RKO (cell line): ENCODE measurements at places on chromosomes 1 and 21.

DNA sequence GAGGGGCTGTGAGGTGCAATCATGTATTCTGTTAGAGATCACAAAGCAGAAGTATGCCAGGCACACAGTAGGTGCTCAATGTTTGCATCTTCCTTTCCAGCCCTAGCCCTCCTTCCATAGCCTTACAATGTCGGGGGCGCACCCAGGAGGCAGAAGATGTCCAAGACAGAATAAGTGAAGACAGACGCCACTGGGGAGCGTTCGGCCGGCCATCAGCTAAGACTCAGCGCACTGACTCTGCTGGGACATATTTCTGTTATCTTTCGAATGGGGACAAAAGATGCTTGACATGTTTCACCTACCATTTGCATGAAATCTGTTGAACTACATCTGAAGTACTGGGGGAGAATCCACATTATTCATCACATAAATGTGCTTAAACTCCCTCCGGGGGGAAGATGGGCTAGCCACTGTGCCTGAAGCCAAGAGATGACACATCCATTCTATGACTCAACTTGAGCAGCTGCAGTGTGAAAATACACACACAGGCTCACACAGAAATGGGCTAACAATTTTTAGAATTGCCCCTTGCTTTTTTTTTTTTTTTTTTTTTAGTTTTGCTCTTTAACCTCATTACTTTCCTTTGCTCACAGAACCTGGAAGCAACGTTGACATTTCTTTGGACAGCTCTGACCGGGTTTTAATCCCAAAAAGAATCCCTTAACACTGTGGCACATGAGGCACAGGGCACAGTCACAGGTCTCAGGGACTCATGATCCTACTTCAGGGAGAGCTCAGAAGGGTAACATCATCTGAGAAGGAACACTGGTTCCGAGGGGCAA, 7.9 kb downstream of the TIAM1 start:
- DNase-seq, result peak; percentile 72

DNA sequence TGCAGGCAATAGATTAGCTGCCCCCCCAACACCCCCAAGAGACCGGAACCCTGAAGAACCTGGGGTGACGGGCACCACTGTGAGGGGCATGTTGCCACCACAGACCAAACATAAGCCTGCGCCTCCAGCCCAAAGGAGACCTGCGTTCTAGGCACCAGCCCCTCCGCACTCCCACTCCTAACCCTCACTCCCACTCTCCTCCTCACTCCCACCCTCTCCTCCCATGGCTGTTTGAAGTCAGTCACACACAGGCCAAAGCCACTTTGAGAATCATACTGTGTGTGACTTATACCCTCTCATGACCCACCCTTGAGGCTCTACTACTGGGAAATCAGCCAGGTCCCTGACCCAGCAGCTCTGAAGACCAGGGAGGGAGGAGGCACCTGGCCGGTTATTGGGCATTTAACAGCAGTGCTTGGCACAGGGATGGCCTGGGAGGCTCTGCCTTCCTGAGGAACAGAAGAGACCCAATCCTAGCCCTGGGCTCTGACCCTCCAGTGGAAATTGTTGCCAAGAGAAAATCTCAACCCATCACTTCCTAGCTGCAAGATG, 43.5 kb downstream of the FBXO2 start:
- DNase-seq, result no peak

GRCh38 chr1:74502432-74502831, 10.0 kb downstream of the LRRC53 start:
- DNase-seq, result peak; percentile 60

DNA sequence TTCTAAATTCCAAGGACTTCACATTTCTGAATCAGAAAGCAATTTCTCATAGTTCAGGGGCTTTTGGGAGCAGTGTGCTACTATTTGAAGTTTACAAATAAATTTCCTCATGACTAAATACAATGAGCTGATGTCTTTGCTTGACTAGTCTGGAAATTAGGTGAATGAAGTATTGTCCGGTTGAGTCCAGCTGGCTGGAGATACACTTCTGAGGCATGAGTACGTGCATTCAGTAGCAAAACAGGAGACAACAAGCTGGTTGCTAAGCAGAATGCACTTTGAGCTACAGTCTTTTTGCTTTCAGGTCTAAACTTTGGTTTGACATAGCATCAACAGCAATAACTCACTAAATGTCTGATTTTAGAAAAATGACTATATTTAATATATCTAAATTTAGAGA, 27.1 kb downstream of the ZNHIT6 start:
- peak; percentile 48 for DNase-seq

GRCh38 chr1:245790441-245790840, 635.7 kb downstream of the KIF26B start:
- no peak for DNase-seq

DNA sequence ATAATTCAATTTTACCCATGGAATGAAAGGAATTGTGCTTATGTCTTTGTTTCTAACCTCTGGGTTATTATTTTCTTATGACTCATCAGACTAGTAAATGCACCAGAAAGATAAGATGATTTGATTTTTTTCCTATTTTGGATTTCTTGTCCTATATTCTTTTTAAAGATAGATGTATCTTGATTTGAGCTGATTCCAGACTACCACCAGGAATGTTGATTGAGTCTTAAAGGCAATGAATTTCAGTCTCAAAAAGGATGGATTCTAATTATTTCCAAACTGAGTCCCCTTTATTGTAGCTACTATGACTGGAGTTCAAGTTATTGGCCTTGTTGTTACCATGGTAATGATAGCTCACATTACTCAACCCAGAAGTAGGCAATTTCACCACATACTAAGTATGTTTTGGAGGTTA, 95.8 kb upstream of the RGS4 start:
- no peak for DNase-seq

DNA sequence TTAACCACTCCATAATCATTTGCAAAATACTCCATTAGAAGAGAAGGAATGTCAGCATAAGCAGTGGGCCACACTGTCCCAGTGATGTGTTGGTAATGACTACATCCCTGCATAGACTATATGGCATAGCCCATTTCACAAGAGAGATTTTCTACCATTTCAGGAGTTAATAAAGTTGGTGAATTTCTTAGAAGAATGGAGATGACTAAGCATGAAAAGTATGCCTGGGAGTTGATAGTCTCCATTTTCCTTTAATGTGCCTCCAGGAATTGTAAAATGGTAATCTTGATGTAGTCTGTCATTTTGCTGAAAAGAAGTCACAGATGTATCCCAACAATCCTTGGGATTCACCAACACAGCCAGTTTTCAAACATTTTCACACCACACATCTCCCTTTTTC, 608.8 kb upstream of the CHRM3 start:
- DNase-seq, result no peak

- no peak for DNase-seq
Observed at GRCh38 chr1:62250126-62250726, 55.6 kb downstream of the L1TD1 start.

GRCh38 chr1:193260056-193260745, 73.8 kb upstream of the B3GALT2 start:
- DNase-seq, result no peak

DNA sequence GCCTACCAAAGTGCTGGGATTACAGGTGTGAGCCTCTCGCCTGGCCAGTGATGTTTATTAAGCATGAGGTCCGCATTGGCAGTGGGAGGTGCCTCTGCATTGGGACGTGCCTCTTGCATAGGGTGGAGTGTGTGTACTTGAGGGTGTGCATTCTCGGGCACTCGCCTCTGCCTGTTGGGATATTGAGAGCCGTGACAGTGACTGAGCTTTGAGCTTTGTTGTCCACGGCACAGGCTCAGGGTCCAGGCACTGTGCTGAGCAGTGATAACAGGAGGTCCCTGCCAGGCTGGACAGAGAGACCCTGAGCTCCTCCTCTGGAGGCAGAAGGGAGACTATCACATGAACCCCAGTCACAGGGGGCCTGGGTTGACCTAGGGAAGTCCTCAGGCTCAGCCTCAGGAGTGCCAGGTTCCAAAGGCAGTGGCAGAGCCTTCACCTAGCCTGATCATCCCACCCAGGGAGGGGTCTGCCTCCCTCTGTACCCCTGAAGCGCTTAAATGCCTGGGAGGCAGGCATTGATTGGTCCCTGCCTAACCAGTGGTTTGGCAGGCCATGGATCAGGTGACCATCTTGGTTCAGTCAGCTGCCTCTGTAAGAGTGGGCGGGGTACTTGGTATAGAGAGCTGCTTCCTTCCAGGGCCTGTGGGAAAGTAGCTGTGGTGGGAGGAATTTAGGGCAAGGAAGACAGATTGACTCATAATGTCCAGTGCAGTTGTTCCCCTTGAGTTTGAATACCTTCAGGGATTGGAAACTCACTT, 213.8 kb upstream of the TMEM51 start:
- no peak for DNase-seq

- DNase-seq, result peak; percentile 7
Observed at GRCh38 chr1:222243902-222244301, 304.0 kb downstream of the HHIPL2 start.

GRCh38 chr1:37498872-37499617, 15.5 kb downstream of the MEAF6 start:
- DNase-seq, result peak; percentile 30

DNA sequence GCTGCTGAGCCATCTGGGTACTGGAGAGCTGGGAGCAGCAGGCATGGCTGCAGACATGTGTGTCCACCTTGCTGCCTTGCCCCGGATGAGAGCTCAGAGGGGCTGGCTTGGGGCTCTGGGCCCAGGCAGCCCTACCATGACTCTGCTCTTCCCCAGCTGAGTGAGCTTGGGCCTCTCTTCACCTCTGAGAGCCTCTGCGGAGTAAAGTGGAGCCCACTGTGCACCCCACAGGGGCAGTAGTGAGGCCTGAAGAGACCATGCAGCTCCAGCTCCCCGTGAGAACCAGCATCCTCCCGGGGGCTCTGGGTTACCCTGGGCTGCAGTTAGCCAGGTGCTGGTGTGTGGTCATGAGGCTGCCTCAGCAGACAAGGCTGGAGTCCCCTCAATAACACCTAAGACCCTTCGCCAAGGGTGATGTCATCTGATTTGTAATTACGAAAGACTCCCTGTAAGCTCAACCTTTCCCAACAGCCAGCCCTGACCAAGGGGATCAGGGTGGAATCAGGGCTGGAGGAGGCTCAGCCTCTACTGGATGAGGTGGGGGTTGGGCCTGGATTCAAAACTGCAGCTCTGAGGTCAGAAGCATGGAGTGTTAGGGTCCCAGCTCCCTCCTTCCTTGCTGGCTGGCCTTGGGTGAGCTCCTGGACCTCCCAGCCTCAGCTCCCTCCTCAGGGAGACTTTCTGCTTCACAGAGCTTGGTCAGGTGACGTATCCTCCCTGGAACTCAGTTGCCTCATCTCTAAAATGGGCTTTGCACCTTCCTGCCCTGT, 308.0 kb downstream of the MATN1 start:
- DNase-seq, result no peak

DNA sequence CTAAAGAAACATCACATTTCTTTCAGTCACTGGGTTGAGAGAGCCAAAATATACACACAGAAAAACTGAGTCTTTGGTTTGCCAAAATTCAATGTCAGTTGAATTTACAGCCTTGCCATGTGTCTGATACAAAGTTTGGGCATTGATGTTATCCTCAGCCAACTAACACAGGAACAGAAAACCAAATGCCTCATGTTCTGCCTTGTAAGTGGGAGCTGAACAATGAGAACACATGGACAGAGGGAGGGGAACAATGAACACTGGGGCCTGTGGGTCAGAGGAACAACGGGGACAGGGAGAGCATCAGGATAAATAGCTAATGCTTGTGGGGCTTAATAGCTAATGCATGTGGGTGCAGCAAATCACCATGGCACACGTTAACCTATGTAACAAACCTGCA, 39.6 kb upstream of the C21orf91 start:
- no peak for DNase-seq

- no peak for DNase-seq
Observed at GRCh38 chr1:61973100-61973837, 221.4 kb upstream of the L1TD1 start.

- peak; percentile 64 for DNase-seq
Observed at GRCh38 chr1:247448107-247448791, 9.7 kb downstream of the OR2B11 start.

DNA sequence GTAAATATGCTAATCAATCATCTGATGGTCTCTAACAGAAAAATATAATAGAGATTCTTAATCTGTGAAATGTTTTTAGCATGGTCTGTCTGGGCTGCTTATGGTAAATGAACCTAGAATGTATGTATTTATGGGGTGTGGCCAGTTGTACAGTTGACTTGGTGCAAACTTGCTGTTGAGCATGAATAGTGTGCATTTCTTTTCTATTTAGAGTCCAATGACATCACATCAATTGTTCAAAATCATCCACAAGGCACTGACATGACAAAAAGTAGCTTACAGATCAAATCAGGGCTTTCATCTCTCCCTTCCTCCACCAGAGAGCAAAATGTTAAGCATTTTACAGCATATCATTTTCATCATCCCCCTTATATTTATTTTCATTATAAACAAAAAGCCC, 1010.3 kb downstream of the KCNT2 start:
- no peak for DNase-seq

- no peak for DNase-seq
Observed at GRCh38 chr1:200970771-200971427, 52.6 kb downstream of the KIF21B start.

DNA sequence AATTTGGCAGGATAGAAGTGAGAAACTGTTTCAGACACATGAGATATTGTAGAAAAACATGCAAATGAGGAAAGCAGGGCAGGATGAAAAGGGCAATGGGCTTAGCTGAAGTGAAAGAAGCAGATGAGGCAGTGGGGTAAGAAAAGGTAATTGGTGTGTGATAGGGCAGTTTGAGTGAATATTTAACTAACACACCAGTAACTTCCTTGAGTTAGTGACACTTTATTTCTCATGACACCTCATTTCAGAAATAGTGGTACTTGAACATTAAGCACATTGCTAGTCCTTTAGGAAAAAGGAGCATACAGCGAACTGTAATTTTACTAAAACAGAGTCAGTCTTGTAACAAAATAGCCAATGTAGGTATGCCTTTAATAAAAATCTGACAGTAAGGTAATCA, 415.0 kb downstream of the DPYD start:
- DNase-seq, result no peak

DNA sequence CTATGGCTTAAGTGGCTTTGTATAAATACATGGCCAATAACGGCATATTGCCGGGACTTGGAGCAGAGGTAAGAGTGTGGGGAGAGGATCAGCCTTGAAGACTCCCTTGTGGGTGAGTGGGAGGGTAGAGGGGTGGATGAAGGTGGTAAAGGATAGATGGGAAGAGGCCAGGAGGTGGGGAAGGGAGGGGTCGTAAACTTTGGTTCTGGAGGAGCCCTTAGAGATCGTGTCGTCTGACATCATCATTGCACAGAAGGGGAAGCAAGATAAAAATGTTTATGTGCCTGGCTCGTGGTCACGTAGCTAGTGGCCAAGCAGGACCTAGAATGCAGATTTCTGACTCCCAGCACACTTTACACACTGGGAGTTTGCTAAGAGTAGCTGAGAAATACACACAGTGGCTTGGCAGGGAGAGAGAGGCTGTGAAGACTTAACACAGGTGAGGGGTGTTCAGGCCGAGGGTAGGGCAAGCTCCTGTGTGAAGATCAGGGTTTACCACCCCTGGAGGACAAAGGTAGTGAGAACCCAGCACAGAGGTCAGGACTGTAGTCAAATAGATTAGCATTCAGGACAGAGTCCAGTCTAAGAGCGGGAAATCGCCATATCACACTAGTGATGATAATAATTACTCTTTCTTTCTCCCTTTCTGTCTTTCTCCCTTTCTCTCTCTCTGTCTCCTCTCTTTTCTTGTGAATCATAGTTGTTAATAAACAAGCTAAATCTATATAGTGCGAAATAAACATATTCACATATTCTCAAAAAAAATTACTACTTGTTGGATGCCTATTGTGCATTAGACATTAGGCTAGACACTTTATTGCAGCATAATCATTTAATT, 75.5 kb downstream of the LRRC8D start:
- DNase-seq, result no peak
